ENCODE measurements at places on chromosomes 13 and 19. TPM values are rescaled to one million over a fixed set of nuclear protein-coding genes. Genes with fewer than 3 reads are reported as not detected.
A peak's percentile ranks its signal among the peaks of the same experiment; 100 is the strongest.

GRCh38 chr13:74111399-74111798 is 22.8 kb downstream of the KLF12 start:
- H3K4me3 ChIP-seq = no peak overlapping the region
- no peak for DNase-seq
- H3K27me3 ChIP-seq = no peaks in the 10 kb centered on the region
- no peak overlapping the region for H3K27ac ChIP-seq
- H3K36me3 ChIP-seq = no peaks in the 10 kb centered on the region
- H3K4me1 ChIP-seq = peaks cover 12% of the 10 kb centered on the region

GRCh38 chr13:105787632-105788031 is 747.8 kb downstream of the EFNB2 start:
- no peaks in the 10 kb centered on the region for H3K36me3 ChIP-seq
- no peak overlapping the region for H3K27ac ChIP-seq
- H3K4me1 ChIP-seq = peaks cover 13% of the 10 kb centered on the region
- H3K27me3 ChIP-seq = no peaks in the 10 kb centered on the region
- DNase-seq = no peak
- no peak overlapping the region for H3K4me3 ChIP-seq

DNA sequence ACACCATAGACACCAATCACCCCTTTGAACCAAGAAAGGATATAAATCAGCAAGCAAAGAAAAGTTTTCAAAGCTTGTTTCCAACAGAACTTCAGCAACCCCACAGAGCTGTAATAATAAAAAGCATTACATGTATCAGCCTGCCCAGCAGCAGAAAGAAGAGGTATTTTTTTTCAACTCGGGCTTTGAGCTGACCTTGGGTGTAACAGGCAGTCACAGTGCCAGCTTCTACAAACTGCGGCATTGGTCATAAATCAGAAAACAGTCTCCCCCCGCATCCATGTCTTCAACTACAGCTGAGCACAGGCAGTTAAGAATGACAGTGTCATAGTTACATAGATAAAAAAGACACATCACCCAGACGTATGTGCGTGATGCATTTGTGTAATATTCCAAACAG is 671.0 kb upstream of the SLITRK1 start:
- no peak for DNase-seq
- H3K4me3 ChIP-seq = no peak overlapping the region
- no peaks in the 10 kb centered on the region for H3K36me3 ChIP-seq

- no peaks in the 10 kb centered on the region for H3K27me3 ChIP-seq
- DNase-seq = peak; percentile 22
- H3K4me1 ChIP-seq = peaks cover 7% of the 10 kb centered on the region
- peak overlapping the region; percentile 37 for H3K4me3 ChIP-seq
- H3K36me3 ChIP-seq = no peaks in the 10 kb centered on the region
Measured at GRCh38 chr19:29831041-29831548, 19.3 kb downstream of the CCNE1 start.

DNA sequence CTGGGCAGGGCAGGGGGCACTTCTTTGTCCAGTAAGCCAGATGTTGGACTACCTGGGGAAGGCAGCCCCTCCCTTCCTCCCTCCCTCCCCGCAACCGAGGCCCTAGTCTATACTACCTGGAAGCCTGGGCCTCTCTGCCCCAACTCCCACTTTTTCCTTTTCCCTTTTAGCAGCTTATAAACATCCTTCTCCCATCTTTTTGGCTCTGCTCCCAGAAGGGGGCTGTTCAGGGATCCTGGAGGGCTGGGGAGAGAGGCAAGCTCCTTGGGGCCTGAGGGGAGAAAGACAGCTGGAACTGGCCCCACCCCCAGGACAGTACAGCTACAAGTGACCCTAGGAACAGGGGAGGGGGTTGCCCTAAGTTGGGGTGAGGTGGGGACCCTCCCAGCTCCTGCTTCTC is 44.9 kb downstream of the LYL1 start:
- DNase-seq = no peak
- no peak overlapping the region for H3K4me3 ChIP-seq
- no peaks in the 10 kb centered on the region for H3K27me3 ChIP-seq

- H3K36me3 ChIP-seq = no peaks in the 10 kb centered on the region
- peaks cover 18% of the 10 kb centered on the region for H3K4me1 ChIP-seq
Measured at GRCh38 chr19:49148044-49148682, 7.0 kb downstream of the HRC start.

DNA sequence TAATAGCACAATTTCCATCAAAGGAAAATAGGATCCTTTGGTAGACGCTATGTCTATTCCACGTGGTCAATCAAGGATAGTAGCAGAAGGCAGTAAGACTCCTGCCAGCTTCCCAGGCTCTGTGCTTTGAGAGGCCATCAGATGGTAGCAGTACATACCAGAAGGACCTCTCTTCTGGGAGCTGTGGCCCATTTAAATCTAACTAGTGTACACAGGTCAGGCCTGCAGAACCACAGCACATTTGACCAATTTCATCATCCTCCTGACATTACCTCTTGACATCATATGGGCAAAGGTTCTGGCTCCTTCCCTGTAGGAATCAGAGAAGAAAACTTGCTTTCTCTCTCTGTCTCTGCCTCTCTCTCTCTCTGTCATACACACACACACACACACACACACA is 229.6 kb upstream of the HTR2A start:
- no peaks in the 10 kb centered on the region for H3K27me3 ChIP-seq
- H3K4me1 ChIP-seq = peaks cover 2% of the 10 kb centered on the region
- H3K27ac ChIP-seq = no peak overlapping the region
- H3K36me3 ChIP-seq = no peaks in the 10 kb centered on the region
- no peak for DNase-seq

DNA sequence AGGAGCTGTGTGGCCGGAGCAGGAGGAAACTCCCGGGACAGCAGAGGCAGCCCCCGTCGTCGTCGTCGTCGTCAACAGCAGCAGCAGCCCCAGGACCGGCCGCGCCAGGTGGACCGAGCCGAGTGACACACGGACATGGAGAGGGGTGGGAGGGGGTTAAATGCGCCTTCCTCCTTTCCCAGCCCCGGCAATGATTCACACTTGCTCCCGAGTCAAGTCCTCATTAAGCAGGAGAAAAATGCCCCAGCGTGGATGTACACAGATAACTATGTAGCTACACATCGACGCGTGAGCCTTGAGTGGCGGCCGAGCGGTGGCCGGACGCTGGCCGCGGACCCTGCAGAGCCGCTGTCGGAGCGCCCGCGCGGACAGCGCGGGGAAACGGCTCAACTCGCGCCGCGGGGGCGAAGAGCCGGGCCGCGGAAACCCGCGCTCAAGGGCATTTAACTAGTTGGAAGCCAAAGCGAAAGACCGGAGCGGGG is 645 bp downstream of the UBL3 start:
- H3K27me3 ChIP-seq = no peaks in the 10 kb centered on the region
- peak; percentile 64 for DNase-seq
- peaks cover 6% of the 10 kb centered on the region for H3K36me3 ChIP-seq
- H3K27ac ChIP-seq = peak overlapping the region; percentile 100

- no peaks in the 10 kb centered on the region for H3K4me1 ChIP-seq
- H3K27ac ChIP-seq = no peak overlapping the region
- no peak for DNase-seq
- H3K4me3 ChIP-seq = no peak overlapping the region
- H3K36me3 ChIP-seq = no peaks in the 10 kb centered on the region
- H3K27me3 ChIP-seq = no peaks in the 10 kb centered on the region
Measured at GRCh38 chr13:34803756-34804155, 138.3 kb upstream of the NBEA start.

GGACT gene
- 6.9 TPM for total RNA-seq

ZNF224 gene
- total RNA-seq = 22.7 TPM

RASAL3 gene
- total RNA-seq = not detected

LILRB2 gene
- not detected for total RNA-seq

ZNF587B gene
- total RNA-seq = 19.0 TPM
